ENCODE measurements at places on chromosomes 16 and 17. TPM values are rescaled to one million over a fixed set of nuclear protein-coding genes. Genes with fewer than 3 reads are reported as not detected.

GRCh38 chr17:63439687-63440086, 6.4 kb downstream of the CYB561 start:
- no peak for DNase-seq

DNA sequence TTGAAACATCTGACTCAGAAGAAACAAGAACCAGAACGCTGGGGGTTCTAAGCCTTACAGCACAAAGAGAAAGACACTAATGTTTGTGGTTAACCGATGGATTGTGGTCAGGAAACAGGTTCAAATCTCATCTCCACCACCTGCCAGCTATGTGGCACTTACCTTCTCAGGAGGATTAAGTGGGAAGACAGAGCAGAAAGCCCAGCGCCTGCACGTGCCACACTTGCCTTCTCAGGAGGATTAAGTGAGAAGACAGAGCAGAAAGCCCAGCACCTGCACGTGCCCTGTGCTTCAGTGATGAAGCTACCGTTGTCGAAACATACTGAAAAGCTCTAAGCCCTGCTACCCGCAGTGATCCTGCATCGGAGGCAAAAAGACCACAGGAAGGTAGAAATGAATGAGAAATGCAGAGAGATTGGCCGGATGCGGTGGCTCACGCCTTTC, 90.6 kb downstream of the NXN start:
- DNase-seq, result no peak

The KCNJ2 gene
- 0.70 TPM for total RNA-seq

The RHBDL1 gene
- total RNA-seq, result 2.9 TPM

Data from Caco-2 (cell line).